GM23338 (cell line): ENCODE measurements at places on chromosomes 2 and 18. TPM values are rescaled to one million over a fixed set of nuclear protein-coding genes. Genes with fewer than 3 reads are reported as not detected.

Gene FOXI3
- total RNA-seq, result 11.8 and 13.3 TPM in 2 replicates

Gene C1QL2
- 0.69 and 1.2 TPM in 2 replicates for total RNA-seq

Gene FRZB
- 0.52 and 1.0 TPM in 2 replicates for total RNA-seq

Gene KIAA2012
- total RNA-seq, result 0.03 TPM in 1 of 2 replicates, not detected in the other

Gene CD8B
- total RNA-seq, result 0.31 and 3.0 TPM in 2 replicates

Gene ST6GAL2
- 23.2 and 25.7 TPM in 2 replicates for total RNA-seq

Gene IFIH1
- 2.5 and 3.0 TPM in 2 replicates for total RNA-seq

Gene ARHGAP15
- total RNA-seq, result not detected in 2 replicates

Gene NYAP2
- not detected in 2 replicates for total RNA-seq
